ENCODE measurements at places on chromosomes 3 and 15.

DNA sequence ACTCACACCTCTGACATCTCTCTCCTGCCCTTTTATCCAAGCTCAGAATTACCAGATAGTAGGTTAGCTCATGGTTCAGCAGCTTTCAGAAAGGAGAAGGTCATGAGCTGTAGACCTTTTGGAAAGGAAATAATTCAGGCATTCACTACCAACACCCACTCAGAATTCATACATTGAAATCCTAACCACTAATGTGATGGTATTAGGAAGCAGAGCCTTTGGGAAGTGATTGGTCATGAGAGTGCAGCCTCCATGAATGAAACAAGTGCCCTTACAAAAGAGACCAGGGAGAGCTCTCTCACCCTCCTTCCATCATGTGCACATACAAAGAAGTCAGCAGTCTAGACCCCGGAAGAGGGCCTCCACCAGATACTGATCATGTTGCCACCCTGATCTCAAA is 315.8 kb upstream of the CCDC54 start:
- no peak for DNase-seq

DNA sequence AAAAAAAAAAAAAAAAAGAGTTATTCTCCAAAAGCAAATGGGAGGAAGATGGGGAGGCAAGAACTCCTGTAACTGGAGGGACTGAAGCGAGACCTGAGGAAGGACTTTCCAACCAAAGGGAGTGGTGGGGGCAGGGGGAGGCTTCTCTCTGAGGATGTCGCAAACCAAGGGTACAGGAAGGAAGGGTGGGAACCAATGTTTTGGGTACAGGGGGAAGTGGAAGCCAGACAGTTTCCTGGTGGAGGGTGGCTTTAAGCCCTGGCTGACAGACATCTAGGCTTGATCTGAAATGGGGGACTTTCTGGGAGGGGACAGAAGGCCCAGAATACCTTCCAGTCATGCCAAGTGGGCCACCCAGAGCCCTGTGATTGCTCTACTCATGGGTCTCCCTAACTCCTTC is 27.0 kb downstream of the VIPR1 start:
- no peak for DNase-seq

DNA sequence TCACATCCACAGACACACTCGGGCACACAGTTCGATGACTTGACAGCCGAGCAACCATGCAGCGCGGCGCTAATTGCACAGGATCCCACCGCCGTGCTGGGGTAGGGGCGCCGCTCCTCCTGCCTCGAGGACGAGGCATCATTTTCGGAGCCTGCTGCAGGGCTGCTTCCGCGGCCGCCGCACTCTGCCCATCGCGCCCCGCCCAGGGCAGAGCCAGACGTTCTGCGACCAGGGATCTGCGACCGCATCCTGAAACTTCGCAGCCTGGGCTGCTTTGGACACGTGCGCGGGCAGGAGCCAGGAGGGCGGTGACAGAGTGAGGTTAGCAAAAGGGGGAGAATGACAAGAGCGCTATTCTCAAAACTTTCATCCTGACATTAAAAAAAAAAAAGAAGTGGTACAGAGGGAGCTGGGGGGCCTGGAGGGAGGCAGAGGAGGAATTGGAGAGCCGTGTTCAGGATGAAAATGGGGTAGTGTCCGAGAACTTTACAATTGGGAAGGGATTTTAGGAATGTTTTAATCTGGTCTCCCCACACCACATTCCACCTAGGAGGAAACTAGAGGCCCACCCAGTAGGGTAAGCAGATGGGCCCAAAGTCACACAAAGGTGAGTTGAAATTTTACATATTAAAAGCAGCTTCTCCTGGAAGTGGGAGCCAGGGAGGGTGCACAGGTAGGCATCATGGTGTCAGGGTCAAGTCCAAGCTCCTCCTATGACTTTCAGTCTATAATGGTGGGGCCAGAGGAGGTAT is 15.9 kb downstream of the IGDCC3 start:
- DNase-seq, result no peak

DNA sequence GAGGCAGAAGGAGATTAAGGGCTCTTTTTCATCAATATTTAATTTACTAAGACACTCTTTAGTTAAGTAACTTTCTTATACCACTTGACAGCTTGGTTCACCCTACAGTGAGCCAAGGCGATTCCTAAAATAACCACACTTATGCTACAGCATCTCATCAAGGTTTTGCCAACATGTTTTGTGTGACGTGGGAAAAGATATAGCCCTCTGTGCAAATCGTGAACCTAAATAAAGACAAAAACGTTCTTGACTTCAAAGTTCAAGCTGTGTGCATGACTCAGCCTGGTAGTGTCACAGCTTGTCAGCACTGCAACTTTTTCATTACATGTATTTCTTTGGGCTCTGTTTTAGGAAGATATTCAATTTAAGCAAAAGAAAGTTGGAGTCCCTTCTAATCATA is 297.0 kb upstream of the EPHA3 start:
- DNase-seq, result no peak

GRCh38 chr3:72836416-72836815 is 11.8 kb downstream of the SHQ1 start:
- no peak for DNase-seq

- DNase-seq, result no peak
Measured at GRCh38 chr15:47258521-47258920, 458.8 kb upstream of the SEMA6D start.

DNA sequence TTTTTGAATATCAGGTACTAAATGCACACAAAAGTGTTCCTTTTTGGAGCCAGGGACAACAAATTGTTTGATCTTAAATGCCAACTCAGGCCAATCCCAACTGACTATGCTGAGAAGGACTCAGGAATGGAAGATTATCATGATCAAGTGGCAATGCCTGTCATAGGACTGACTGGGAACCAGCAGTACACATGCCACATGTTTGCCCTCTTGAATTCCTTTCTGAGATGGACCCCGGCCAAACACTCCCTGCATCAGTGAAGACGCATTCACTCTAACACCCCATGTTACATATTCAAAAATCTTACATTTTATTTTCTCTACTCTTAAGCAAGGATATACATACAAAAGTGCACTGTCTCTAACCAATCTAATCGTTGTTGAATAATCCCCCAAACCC is 36.1 kb downstream of the CLDN18 start:
- no peak for DNase-seq

DNA sequence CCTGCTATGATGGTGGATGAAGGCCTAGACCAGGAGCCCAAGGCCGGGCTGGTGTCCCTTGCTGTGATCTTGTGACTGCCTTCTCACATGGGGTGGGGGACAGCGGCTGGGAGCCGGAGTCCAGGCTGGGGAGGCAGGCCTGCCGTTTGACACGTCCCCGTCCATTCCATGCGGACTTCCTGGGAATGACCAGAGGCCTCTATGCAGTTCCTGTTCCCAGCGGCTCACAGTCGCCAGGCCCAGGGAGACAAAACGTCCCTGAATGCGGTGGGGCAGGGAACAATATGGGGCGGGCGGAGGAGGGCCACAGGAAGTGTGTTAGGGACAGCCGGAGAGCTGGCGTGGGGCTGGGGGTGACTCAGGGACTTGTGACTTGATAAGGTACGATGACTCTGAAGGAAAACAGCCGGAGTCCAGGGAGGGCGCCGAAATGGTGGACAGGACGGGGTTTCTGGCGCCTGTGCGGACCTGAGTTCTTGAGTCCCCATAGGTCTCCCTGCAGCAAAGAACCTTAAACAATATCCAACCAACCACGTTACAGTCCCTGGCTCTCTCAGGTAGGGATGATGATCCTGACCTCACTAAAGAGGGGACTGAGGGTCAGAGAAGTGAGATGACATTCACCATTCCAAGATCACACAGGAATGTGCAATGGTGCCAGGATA is 40.5 kb upstream of the SMAD6 start:
- no peak for DNase-seq

DNA sequence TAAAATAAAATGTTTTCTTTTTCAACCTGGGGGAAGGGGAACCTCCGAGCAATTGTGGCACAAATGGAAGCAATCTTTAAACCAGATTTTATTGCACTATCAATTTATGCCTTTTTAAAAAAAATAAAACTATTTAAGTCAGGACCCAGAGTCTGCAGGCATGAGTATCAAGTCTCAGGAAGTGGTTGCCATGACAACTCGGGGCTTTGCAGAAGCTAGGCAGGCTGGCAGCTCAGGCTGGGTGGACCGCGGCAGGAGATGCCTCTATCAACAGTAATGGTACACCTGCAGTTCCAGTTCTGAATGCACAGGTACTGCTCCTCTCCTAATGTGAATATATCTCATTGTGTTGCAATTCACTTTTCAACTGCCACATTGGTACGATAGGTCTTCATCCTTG is 447.7 kb downstream of the GABRG3 start:
- DNase-seq, result no peak

DNA sequence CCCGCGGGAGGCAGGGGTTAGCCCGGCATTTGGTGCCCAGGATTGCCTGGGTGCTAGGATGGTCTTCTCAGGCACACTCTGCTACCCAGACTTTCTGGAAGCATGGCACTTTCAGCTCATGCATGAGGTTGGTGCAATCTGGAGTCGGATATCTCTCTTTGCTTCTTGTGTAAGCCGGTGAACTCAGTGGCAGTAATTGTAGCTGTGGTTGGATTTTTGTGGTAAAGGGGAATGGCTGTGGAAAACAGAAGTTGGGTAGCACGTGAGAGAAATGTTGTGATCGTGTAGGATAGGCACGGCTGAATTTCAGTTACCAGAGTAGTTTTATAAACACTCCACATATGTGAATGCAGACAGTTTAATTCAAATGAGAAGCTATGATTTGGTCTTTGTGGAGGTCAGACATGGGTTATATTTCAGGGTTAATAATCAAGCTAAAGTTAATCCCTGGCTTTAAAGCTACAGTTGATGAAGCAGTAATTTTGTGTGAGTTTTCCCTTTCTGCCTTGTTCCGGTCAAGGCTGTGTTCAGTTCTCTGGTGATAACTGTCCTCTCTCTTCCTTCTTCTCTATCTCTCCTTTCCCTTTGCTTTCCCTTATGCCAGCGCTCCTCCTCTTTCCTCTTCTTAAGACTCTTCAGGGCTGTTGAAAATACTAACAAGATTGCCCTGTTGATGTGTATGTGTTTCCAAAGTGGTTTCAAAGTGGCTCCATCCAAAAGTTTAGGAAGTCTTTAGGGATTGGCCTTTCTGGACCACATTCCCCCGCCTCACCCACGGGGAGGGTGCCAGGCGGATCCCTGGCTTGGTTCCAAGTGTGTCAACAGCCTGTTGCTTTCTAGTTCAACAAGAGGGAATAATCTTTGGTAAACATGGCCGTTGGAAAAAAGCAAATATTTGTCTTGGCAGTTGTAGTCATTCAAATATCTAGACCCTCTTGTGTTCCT is 404.6 kb upstream of the C2CD4B start:
- no peak for DNase-seq

GRCh38 chr3:127781411-127782001 is 40.8 kb downstream of the MGLL start:
- DNase-seq, result no peak

DNA sequence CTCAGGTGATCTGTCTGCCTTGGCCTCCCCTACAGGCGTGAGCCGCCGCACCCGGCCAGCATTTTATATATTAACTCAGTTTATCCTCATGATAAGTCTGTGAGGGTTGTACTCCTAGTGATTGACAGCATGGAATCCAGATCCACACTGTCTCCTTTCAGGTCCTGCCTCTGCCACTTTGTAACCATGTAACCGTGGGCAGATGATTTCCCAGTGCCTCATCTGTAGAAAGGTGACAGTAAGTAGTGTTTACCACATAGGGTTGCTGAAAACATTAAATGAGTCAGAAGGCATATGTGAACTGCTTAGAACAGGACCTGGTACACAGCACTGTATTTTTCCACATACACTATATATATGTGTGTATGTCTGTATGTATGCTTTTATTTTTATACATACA is 2.4 kb downstream of the FYTTD1 start:
- DNase-seq, result no peak

DNA sequence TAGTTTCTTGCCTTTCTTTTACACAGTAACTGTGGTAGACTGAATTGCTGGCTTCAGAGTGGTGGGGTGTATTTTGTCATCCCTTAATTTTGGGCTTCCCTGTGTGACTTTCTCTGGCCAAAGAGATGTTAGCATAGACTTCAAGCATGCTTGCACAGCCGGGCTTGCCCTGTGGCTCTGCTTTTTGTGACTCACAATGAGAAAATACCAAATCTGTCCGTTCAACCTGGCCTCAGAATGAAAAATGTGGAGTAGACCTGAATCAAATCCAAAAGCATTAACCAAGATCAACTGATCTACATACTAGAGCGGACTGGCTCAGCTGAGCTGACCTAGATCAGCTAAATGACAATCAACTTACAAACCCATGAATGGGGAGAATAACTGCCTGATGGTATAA is 51.4 kb downstream of the PLAAT1 start:
- DNase-seq, result no peak

- DNase-seq, result no peak
Measured at GRCh38 chr15:64247535-64247905, 84.7 kb upstream of the PPIB start.

DNA sequence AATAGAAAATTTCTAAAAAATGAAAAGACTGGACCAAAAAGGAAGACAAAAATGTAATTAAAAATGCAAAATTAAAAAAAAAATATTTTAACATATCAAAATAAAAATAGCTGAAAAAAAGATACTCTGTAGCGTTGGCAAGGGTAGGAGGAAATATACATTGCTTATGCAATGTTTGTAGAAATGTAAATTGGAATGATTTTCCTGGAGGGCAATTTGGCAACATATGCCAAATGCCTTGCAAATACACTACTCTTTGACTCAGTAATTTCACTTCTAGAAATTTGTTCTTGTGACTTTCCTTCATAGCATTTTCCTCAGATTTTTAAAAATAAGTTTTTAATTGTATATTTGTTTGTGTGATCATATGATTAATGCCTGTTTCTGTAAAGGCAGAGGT is 296.6 kb downstream of the ZNF621 start:
- no peak for DNase-seq

GRCh38 chr15:97998307-97999071 is 38.0 kb downstream of the ARRDC4 start:
- no peak for DNase-seq

- no peak for DNase-seq
Measured at GRCh38 chr3:148757238-148758215, 59.8 kb downstream of the AGTR1 start.

DNA sequence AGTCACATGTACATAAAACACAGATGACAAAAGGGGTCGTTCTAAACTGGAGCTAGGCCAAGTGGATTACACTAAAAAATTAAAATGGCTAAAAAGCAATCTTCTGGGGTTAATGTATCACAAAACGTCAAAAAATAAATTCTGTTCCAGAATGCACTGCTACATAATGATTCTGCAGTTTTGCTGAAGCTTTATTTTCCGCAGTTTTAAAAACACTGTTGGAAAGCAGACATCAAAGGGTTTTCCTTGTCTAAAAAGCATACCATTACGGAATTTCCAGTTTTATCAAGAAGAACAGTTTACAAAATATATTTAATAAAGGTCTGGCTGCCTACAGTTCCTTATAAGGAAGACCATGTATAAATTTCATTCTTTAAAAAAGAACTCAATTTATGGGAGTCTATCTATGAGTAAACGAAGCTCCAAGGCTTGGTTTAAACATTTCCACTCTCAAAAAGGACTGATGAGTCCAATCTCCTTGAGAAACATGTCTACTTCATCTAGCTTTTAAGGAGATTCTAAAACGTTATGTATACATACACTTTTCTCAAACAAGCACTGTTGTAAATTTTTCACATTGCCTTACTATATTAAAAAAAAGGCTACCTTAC is 1.3 kb downstream of the DMXL2 start:
- no peak for DNase-seq

All from stimulated activated CD4-positive, alpha-beta T cell treated with anti-CD3 and anti-CD28 coated beads, Interleukin-2, amount 100 ng/mL, for 24 hours (primary cell).